Bronchial smooth muscle cell (primary cell): ENCODE measurements at places on chromosomes 7 and 10. TPM values are rescaled to one million over a fixed set of nuclear protein-coding genes. Genes with fewer than 3 reads are reported as not detected.

GFRA1 gene
- total RNA-seq: under 0.01 TPM in 2 replicates

NUTM2A gene
- total RNA-seq: 0.34 and 0.47 TPM in 2 replicates

TSPAN15 gene
- 2.1 TPM in 1 of 2 replicates, not detected in the other for total RNA-seq

PODXL gene
- total RNA-seq: 0.17 and 0.47 TPM in 2 replicates

PSTK gene
- 6.1 and 7.3 TPM in 2 replicates for total RNA-seq

PNLIPRP2 gene
- total RNA-seq: not detected in 2 replicates

PPP1R3A gene
- total RNA-seq: under 0.01 TPM in 1 of 2 replicates, not detected in the other
